GM06990 (cell line): ENCODE measurements at places on chromosomes 7 and 10.

GRCh38 chr10:81911328-81911727 is 36.3 kb downstream of the NRG3 start:
- DNase-seq, result no peak

DNA sequence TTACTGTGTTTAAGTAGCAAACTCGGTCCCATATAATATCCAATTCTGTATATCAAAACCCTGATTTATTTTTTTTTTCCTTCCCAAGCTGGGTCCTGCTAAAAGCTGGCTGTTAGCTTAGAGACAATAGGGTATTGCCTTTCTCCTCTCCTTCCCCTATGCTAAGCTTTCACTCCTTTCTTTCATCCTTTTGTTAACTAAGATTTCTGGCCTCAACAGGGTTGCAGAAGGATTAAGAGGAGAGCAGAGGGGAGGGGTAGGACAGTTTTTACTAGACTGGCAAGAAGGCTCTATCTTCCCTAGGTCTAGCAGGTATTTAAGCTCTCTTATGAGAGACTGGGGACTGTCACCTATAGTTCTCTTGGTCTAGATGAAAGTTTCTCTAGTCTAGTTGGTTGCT is 229.2 kb downstream of the KCND2 start:
- DNase-seq, result no peak

GRCh38 chr10:7913126-7913872 is 95.0 kb downstream of the TAF3 start:
- no peak for DNase-seq

GRCh38 chr10:68876246-68877138 is 24.6 kb upstream of the DDX50 start:
- no peak for DNase-seq

DNA sequence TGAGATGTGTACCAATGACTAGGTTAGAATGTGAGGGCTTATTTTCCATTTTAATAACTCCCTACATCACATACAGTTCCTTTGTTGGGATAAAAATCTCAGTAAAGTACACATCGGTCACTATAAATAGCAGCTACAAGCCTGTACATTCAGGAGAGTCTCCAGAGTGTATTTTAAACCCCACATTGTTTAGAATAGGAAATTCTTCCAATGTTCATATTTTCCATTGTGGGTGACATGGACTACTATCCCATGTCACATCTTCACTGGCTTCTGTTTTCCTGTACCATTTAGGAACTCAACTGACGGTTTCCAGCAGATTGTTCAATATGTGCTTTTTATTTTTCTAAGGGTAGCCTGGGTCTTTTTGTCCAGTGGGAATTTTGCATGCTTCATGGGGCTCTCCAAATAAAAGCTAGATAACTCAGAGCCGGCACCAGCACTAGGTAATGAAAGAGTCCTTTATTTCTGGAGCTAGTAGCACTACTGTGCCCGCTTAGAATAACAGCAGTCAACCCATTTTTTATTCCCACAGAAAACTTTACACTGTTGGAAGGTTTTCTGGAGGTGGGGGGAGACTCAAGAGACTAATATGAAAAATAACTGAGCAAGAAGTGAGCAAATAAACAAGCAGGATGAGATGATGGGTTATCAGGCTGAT is 100.5 kb downstream of the CALD1 start:
- no peak for DNase-seq

DNA sequence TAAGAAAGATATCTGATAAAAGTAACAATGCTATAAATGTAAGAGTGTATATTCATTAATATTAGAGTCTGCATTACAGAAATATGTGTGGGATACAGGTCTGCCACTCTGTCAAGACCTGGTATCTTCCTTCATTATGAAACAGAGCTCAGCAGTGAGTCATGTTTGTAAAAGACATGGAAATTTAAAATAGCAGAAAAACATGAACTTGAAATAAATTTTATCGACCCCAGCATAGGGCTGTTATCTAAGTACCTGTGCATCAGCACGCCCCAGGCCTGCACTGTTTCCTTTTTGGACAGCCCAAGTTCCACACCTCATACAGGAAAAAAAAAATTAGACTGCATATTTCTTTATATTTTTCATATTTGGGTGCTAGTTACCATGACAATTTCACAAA is 58.0 kb upstream of the ZPBP start:
- DNase-seq, result no peak

GRCh38 chr7:47730142-47730541 is 148.2 kb upstream of the TNS3 start:
- no peak for DNase-seq
